Activated CD8-positive, alpha-beta T cell treated with anti-CD3 and anti-CD28 coated beads for 36 hours (primary cell): ENCODE measurements at places on chromosomes 6 and 20.

GRCh38 chr6:4383910-4384638, 248.7 kb upstream of the ECI2 start:
- no peak for DNase-seq

DNA sequence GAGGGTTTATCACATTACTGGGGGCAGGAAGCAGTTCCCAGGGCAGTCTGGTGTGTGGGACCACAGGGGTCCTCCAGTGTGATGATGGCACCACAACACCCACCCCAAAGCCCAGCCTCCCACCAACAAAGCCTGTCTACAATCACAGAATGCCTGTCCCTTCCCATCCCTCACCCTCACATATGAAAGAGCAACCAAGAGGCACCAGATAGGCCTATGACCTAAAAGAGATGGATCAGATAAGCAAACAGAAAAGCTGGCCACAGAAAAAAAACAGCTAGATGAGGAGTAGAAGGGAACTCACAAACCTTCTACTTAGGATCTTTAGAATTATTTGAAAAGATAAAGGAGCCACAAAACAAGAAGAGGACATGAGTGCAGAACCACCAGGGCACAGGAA, 54.3 kb downstream of the SERAC1 start:
- no peak for DNase-seq

DNA sequence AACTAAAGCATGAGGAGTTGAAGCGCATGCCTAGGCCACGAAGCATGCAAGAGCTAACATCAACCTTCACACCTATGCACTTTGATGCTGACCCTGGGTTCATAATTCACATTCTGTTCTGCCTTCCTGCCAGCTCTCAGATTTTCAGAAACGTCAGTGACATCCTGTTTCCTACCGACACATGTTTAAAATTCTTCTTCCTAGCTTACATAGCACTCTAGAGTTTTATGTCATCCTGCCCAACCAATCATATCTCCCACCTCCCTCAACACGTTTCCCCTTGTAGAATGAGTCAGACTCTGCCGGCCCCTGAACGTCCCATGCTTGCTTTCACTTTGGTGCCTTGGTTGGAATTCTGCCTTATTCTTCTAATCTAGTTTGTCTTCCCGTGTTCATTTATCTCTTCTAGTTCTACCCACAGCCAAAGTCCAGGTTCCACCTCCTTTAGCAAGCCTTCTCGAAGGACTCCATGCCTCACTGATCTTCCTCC, 97.2 kb upstream of the MAP7 start:
- DNase-seq, result peak; percentile 66

GRCh38 chr6:54361188-54361587, 52.9 kb downstream of the TINAG start:
- DNase-seq, result no peak

GRCh38 chr6:12391472-12391871, 101.3 kb downstream of the EDN1 start:
- DNase-seq, result no peak

DNA sequence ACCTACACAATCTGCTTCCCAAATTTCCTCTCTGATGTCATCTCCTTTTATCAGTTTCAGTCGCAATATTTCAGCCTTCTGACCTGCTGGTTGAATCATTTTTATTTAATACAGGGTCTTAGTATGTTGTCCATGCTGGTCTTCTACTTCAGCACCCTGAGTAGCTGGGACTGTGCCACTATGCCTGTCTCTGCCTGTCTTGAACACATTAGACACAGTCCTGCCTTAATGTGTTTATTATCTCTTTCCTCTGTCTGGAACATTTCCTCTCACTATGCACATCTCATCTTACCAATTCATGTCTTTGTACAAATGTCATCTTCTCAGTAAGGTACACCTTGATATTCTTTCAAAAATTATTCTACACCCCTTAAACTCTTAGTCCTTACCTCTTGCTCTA, 106.5 kb downstream of the THEMIS start:
- no peak for DNase-seq

DNA sequence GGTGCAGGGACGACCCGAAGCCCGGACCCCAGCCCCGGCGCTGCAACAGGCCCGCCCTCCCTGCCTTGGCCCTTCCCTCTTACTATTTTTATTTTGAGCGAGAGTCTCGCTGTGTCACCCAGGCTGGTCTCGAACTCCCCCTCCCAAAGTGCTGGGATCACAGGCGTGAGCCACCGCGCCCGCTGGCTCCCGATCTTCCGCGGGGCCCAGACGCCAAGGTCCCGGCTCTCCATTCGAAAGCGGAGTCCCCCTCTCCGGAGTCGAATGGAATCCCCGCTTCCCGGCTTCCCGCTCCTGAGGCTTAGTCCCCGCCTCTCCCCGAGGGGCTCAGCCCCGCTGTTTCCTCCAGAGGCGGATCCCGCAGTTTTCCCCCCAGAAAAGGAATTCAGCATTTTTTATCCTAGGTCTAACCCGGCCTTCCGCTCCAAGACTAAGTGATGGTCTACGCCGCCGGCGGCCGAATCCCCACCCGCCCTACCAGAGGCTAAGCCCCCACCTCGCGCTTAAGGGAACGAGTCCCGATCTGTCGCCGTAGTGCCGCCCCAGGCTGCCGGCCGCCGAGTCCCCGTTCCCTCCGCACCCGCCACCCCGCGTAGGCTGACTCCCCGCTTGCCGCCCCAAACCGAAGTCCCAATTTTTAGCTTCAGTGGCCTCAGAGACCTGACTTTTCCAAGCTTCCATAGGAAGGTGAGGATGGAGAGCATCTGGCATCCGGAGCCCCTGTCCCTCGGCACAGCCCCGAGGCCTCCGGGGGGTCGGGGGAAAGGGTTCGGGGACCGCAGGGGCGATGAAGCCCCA, 11.5 kb upstream of the TMC2 start:
- peak; percentile 51 for DNase-seq

- DNase-seq, result peak; percentile 38
Measured at GRCh38 chr20:31698803-31699718, 23.6 kb downstream of the BCL2L1 start.

GRCh38 chr6:1878330-1878729, 268.6 kb downstream of the FOXC1 start:
- DNase-seq, result no peak

DNA sequence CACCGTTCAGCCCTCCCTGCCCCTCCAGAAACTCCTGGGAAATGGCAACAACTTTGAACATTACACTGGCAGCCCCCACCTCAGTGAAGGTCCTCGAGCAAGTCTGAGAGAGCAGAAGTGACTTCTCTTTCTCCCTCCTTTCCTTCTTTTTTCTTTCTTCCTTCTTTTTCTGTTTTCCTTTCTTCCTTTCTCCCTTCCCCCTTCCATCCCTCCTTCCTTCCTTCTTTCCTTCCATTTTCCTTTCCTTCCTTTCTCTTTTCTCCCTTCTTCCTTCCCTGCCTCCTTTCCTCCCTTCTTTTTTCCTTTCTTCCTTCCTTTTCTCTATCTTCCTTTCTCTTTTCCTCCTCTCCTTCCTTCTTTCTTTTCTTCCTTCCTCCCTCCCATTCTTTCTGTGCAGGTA, 162.7 kb downstream of the UNC5CL start:
- no peak for DNase-seq

DNA sequence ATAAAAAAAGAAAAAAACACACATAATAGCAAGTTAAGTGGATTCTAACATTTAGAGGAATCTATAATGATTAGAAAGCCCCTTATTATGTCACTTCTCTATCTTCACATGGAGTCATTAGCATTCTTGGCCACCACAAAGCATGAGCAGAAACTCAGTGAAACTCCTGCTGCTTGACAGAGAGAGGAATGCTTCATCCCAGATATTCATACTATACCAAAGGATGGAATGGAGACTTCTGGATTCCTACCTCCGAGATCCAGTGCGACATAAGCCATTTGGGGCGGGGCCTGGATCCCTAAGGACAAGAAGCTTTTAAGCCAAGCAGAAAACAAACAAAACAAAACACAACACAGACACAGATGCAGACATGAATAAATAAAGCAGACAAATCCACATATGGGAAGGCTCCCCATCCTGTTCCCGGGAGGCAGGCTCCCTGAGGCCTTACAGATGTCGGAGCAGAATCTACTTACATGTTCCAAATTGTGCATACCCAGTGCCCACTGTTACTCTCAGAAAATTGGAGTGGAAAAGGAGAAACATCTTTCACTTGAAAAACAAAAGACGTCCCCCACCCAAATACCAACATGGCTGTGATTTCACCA, 727.3 kb downstream of the MAFB start:
- no peak for DNase-seq

- DNase-seq, result no peak
Measured at GRCh38 chr20:4083098-4083865, 67.9 kb upstream of the RNF24 start.

- no peak for DNase-seq
Measured at GRCh38 chr6:27541933-27542297, 69.0 kb upstream of the ZNF184 start.

GRCh38 chr6:118867181-118867580, 26.8 kb upstream of the ASF1A start:
- DNase-seq, result no peak

- no peak for DNase-seq
Measured at GRCh38 chr6:84501315-84501714, 263.1 kb downstream of the TBX18 start.

DNA sequence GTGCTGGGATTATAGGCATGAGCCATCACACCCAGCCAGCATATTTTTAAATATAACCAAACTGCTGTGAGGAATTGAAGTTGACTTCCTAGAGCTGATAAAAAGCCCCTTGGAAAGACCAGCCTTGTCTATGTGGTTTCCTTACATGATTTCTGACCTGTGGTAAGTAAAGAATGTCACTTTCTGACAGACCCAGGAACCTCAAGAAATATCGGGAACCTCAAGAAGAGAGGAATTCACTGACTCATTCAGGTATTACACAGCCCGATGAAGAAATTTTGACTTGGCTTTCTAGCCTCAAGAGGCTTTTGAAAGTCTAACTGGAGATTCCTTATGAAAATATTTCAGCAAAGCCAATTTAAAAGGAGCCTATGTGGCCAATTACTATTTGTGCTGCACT, 71.8 kb downstream of the FOXF2 start:
- no peak for DNase-seq

GRCh38 chr6:148596891-148597455, 149.9 kb upstream of the UST start:
- no peak for DNase-seq

- DNase-seq, result peak; percentile 36
Measured at GRCh38 chr6:40550202-40551101, 36.7 kb downstream of the LRFN2 start.

DNA sequence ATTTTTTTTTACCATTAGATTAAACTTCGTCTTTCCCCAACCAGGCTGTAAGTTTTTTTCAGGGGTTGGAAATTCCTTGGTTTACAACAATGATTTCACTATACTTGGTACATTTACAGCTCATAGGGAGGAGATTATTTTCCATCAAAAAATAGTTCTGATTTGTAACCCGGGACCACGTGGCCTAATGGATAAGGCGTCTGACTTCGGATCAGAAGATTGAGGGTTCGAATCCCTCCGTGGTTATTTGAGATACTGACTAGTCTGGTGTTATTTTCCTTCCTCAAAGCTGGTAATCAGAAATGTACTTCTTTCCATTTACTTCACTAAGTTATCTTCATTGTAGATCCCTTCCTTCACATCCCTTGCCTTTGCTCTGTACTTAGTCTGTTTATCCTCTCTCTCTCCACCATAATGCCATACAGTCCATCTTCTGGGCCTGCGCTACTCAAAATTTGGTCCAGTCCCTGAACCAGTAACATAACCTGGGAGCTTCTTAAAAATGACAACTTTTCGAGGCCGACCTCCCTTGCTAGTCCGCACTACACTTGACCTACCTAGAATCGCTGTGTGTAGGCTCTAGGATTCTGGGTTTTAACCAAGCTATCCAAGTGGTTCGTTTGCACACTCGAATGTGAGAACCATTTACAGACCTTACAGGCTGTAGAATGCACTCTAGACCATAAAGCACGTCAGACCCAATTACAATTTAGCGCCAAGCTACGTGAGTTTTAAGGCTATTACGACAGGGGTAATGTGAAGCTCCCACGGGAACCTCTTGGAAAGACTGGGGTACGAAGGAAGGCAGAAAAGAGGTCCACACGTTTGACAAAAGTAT, 42.1 kb upstream of the BTN3A2 start:
- DNase-seq, result peak; percentile 79

- no peak for DNase-seq
Measured at GRCh38 chr20:50513169-50514034, 3.2 kb downstream of the PTPN1 start.

DNA sequence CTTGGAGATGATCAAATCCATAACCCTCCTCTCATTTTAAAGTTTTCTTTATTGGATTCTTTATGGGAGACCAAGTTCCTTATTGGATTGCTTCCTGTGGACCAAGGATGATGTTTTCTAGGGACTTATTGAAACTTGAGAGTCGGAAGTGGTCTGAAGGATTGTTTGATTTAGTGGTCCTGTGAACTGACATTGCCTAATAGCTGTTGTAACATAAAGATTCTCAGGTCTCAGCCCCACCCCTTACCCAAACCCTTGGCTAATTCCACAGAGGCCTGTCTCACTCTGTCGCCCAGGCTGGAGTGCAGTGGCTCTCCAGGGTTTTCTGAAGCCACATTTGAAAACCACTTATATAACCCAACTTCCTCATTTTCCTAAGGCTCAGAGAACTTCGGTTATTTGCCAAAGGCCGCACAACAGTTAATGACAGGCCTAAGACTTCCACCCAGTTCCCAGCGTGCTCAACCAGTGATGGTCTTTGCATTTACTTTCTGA, 77.0 kb downstream of the ATXN1 start:
- DNase-seq, result no peak

GRCh38 chr6:28789553-28790083, 134.2 kb downstream of the TRIM27 start:
- DNase-seq, result peak; percentile 59

DNA sequence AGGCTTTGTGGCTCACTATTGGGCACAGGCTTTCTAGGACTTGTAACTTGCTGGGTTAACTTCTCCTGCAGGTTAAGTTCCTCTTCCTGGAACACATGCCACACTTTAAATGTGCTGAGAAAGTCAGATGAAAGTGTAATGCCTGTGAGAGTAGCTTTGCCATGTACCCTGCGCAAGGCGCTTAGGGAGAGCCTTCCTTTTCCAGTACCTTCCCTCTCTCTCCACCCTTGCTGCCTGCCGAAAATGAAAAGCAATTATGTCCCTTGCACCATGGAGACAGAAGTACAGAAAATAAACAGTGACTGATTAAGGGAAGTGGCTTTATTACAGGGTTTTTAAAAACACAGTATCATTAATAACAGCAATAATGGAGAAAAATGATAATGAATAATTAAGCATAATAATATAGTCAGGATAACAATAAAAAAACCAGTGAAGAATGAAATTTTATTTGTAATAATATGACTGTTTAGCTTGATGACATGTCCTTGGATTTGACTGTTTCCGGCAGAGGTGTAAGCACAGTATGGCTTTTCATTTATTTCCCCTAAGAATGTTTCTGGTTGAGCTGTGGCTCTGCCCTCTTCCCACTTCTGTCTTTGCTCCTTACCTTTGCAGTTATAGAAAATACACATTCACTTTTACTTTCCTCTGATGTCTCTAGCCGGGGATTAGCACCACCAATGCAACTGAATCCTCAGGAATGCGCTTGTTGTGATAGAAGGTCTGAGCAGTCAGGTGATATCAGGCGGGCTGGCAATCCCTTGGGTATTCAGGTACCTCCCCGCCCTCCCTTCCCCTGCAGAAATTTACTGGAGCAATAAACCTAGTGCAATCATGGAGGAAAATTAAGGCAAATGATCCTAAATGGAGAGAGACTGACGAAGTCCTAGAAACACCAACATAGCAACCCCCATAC, 472.3 kb upstream of the CITED2 start:
- DNase-seq, result no peak
